ENCODE measurements at places on chromosomes 3 and 15.

DNA sequence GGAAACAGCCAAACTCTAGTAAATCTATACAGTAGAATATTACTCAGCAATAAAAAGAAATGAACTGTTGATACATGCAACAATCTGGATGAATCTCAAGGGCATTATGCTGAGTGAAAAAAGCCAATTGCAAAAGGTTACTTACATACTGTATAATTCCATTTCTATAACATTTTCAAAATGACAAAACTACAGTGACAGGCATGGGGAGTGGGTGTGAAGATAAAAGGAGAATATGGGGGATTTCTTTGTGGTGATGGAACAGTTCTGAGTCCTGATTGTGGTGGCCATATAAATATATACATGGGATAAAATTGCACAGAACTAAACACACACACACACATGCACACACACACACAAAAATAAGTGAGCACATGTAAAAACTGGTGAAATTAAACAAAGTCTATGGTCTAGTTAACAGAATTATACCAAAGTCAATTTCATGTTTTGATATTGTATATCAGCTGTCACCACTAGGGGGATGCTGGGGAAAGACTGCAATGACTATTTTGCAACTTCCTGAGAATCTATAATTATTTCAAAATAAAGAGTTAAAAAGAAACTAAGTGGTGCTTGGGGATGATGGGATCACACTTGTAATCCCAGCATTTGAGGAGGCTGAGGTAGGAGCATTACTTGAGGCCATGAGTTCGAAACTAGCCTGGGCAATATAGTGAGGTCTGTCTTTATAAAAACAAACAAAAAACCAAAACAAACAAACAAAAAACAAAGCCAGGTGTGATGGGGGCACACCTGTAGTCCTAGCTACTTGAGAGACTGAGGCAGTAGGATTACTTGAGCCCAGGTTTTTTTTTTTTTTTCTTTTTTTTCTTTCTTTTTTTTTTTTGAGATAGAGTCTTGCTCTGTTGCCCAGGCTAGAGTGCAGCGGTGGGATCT lies 66.0 kb downstream of the SPTSSB start:
- DNase-seq: peak; percentile 32

DNA sequence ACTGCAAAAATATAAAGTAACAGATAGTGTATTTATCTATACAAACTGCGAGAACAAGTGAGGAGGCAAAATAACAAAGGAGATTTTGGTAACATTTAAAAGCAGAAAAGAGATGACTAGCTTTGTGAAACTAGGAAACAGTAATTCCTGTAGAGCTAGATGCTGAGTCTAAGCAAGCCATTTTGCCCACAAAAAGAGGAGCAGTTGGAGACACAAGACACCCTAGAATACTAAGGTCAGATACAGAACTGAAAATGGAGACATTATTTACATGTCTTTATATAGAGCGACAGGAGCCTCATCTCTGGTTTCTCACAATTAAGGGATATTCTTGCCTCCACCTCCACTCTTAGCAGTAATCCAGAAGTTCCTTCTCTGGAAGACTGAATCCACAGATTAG lies 732.4 kb upstream of the GBE1 start:
- no peak for DNase-seq

DNA sequence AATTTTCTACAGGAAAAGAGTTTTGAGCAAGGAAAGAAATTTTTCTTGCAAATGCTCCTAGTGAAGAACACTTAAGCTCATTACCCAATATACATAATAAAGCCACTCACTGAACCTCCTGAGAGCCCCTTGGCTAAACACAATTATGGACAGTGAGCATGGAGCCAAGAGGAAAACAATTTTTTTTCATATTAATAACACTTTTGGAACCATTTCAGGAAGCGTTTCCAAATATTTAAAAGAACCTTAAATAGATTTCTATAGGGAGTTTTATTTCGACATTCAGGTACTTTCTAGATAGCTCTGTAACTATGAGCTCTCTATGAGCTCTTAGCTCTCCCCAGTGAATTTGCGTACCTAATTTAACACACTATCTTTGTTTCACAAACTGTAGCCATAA lies 581.1 kb downstream of the ZNF385D start:
- no peak for DNase-seq

DNA sequence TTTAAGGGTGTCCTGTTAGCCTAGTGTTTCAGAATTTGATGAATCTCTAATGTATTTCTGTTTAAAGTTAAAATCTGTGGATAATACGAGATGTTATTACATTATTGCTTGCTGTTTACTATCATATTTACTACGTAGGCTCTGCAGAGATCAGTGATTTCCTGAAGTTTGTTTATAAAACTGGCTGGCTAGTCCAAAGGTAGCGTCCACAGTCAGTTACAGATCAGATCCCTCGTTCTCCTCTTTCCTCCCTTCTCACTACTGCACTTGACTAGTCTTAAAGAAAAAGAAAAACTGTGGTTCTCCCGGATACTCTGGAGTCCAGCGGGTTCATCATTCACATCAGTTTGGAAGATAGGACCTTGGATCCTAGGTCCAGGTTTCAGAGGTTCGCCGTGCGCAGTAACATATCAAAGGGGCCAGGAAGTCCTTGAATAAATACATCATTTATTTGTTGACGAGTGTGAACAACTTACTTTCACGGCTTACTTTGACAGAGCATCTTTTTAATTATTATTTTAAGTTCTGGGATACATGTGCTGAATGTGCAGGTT lies 35.9 kb downstream of the ASB7 start:
- DNase-seq: no peak

DNA sequence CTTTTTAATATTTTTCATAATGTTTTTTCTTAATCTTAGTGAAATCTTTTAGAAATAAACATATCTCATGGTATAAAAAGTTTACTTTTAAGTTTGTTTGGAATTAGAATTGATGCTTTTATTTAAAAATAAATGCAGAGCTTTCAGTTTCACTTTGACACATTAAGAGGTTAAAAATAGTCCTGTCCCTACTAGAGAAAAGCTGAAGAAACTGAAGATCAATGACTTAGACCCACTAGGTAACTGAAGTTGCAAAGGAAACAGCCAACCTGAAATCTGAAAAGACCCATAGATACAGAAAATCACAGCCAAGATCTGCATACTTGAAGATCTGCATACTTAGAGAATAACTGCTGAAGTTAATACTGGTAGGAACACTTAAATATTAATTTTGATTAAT lies 237.6 kb downstream of the RAP2B start:
- peak; percentile 35 for DNase-seq

Data from activated CD4-positive, alpha-beta T cell treated with anti-CD3 and anti-CD28 coated beads, Interleukin-10, Interleukin-2, amounts not matched to agents 100 ng/mL and 50 ng/mL, durations not matched to agents 16 hours and 8 hours (primary cell).